ENCODE measurements at places on chromosomes 2 and 18.

GRCh38 chr2:108986916-108987510, 2.0 kb downstream of the EDAR start:
- no peak for DNase-seq

DNA sequence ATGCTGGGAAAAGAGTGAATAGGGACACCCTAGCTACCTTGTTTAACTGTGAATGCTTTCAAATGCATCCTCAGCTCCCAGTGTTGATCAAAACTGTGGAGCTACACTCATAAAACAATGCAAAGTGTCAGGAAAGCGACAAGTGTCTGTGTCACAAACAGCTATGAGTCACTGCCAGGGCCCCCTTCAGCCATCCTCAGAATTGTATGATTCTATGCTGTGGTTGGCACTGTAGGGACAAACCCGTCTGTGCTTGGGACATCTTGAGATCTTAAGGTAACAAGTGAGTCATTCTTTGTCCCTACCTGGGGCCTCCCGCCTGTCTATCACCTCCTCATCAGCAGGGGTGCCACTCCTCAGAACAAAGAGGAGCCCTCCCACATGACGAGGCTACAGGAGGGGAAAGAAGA, 42.4 kb downstream of the KLF7 start:
- no peak for DNase-seq

DNA sequence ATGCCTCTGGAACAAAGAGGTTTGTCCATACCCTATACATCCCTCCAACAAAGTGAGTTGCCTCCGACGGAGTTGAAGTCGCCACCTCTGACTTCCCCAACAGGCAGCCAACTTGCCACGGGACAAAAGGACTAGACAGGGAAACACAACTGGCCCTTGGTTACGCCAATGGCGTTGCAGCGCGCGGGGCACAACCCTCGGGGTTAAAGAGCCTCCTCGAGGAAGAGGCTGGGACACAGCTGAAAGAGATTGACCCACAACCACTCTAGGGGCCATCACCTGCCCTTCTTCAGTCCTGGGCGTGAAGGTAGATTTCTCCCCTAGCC, 545 bp downstream of the GTF3C2 start:
- DNase-seq: peak; percentile 36

GRCh38 chr2:11899264-11899818, 152.9 kb downstream of the LPIN1 start:
- peak; percentile 0 for DNase-seq

GRCh38 chr2:3666613-3666975, 8.6 kb downstream of the ALLC start:
- DNase-seq: no peak

DNA sequence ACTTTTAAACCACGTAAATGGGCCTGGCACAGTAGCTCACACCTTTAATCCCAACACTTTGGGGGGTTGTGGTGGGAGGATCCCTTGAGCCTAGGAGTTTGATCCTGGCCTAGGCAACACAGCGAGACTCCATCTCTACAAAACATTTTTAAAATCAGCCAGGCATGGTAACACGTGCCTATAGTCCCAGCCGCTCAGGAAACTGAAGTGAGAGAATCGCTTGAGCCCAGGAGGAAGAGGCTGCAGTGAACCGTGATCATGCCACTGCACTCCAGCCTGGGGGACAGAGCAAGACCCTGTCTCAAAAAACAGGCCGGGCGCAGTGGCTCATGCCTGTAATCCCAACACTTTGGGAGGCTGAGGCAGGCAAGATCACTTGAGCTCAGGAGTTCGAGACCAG, 12.2 kb downstream of the ROCK1 start:
- no peak for DNase-seq

DNA sequence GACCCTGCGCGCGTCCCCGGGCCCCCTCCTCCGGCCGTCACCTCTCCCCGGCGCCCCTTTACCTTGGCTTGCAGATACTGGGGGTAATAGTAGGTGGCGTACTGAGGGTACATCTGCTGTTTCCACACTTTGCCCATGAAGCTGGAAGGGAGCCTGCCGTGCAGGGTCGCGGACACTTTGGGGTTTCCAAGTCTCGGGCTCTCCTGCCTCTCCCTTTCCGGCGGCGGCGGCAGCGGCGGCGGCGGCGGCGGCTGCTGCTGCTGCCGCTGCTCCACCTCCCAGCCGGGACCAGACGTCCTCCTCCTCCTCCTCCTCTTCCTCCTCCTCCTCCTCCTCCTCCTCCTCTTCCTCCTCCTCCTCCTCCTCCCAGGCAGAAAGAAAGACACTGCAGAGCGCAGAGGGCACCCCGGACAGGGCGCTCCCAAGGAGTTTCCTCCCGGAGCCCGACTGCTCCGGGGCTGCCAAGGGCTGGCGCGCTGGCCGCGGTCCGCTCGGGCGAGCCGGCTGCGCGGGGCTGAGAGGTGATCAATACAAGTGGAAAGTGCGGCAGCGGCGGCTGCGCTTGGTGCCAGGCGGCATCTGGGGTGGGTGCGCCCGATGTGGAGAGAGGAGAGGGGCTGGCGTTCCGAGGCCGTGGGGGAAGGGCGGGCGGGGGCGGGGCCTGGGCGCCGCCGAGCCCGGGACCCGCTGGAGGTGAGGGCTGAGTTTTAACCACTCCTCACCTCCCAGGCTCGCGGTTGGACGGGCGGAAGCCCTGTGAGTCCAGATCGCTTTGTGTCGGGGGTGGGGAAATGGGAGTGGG, at the start of gene RBMS1:
RBMS1 (minus strand) TSS at position 581 of the 802 bp plus-strand sequence; CDS start at position 137, 444 bp downstream.
- peak; percentile 51 for DNase-seq

- no peak for DNase-seq
Measured at GRCh38 chr18:69817335-69817940, 130.2 kb downstream of the CD226 start.

GRCh38 chr2:64789466-64790320, 136.0 kb upstream of the SERTAD2 start:
- no peak for DNase-seq

DNA sequence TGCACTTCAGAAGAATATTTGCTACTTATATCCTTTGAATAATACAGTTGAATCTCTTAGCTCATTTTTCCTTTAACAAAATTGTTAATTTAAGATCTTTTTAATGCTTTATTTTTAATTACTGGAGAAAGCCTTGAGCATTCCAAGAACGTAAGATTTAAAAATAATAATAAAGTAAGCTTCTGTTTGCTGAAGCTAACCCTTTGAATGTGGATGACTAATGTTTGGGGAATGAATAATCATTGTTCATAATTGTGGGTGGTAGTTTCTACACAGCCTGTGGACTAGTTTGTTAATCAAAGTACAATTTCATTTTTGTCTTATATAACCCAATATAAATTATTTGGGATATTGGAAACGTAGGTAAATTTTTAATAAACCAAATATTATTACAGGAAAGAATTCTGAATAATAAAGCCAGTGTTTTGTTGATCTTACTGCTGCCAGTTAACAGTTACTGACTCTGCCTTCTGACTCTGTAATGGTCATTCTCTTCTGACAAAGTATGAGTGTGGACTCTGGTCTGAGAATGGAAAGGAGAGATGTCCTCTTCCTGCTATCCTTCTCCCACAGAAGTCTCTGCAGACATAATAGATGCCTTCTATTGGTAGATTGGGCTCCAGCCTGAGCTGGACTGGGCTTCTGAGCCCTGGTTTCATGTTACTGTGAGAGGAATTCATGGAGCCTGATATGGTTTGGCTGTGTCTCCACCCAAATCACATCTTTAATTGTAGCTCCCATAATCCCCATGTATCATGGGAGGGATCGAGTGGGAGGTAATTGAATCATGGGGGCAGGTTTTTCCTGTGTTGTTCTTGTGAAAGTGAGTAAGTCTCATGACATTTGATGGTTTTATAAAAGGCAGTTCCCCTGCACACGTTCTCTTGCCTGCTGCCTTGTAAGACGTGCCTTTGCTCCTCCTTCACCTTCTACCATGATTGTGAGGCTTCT, 292.7 kb upstream of the SLC39A10 start:
- peak; percentile 75 for DNase-seq

DNA sequence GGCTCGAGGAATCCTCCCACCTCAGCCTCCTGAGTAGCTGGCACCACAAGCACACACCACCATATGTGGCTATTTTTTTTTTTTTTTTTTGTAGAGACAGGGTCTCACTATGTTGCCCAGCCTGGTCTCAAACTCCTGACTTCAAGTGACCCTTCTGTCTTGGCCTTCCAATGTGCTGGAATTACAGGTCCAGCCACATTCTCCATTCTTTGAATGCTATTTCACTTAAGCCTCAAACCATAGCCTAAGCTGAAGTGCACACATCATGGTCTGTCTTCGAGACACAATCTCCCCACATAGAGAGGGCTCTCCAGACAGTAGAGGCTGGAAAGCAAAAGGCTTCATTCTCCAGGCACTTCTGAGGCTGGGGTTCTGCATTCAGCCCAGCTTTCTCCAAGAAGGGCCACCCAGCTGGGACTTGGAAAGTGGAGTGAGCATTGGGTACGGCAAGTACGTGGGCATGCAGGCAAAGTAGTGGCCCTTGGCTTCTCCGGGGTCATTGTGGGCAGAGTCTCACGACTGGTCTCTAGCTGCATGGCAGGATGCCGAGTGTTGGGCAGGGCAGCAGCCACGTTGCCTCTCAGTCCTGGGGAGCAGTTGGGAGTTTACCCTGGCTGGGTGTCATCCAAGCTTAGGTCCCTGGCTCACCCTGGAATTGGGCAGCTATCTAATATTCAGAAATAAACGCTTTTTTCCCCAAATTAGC, 78.2 kb upstream of the SMAD7 start:
- DNase-seq: no peak

- no peak for DNase-seq
Measured at GRCh38 chr2:31765078-31765945, 184.6 kb upstream of the SRD5A2 start.

Data from kidney glomerular epithelial cell (primary cell).